Omental fat pad (tissue), 4 donors: ENCODE measurements at places on chromosomes 3 and 15. TPM values are rescaled to one million over a fixed set of nuclear protein-coding genes. Genes with fewer than 3 reads are reported as not detected.

GRCh38 chr15:87348746-87349145, 907.8 kb downstream of the NTRK3 start:
- no peak for DNase-seq

- no peak for DNase-seq
Observed at GRCh38 chr15:77064539-77065308, 6.2 kb downstream of the TSPAN3 start.

GRCh38 chr3:171011873-171012336, 14.6 kb downstream of the SLC2A2 start:
- no peak for DNase-seq

GRCh38 chr3:58965865-58966264, 84.0 kb downstream of the CFAP20DC start:
- DNase-seq, result no peak

ADGRG7 gene
- not detected for total RNA-seq

ROBO2 gene
- 1.3 TPM for total RNA-seq

FANCD2OS gene
- not detected for total RNA-seq

LIPH gene
- 0.25 TPM for total RNA-seq
